ENCODE measurements at places on chromosomes 2 and 18.

- peaks cover 11% of the 10 kb centered on the region for H3K4me1 ChIP-seq
- no peaks in the 10 kb centered on the region for H3K36me3 ChIP-seq
- DNase-seq, result peak; percentile 84
- no peak overlapping the region for H3K4me3 ChIP-seq
- no peak overlapping the region for H3K27ac ChIP-seq
These were observed 39.4 kb upstream of the PKDCC start for GRCh38 chr2:42008241-42008921.

DNA sequence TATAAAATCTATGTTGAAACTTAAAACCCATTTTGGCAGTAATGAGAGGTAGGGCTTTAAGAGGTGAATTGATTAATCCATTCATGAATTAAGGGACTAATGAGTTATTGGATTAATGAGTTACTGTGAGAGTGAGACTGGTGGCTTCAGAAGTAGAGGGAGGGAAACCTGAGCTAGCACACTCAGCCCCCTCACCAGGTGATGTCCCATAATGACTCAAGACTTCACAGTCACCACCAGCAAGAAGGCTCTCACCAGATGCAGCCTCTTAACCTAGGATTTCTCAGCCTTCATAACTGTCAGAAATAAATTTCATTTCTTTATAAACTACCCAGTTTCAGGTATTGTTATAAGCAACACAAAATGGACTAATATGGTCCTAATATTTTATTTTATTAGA lies 621.7 kb upstream of the ACVR2A start:
- H3K4me3 ChIP-seq, result no peak overlapping the region
- H3K27ac ChIP-seq, result no peak overlapping the region
- no peaks in the 10 kb centered on the region for H3K4me1 ChIP-seq
- no peaks in the 10 kb centered on the region for H3K27me3 ChIP-seq
- H3K36me3 ChIP-seq, result no peaks in the 10 kb centered on the region

GRCh38 chr2:28604284-28604843 lies 108.5 kb downstream of the PLB1 start:
- H3K27me3 ChIP-seq, result no peaks in the 10 kb centered on the region
- H3K4me3 ChIP-seq, result no peak overlapping the region
- H3K36me3 ChIP-seq, result no peaks in the 10 kb centered on the region
- peaks cover 28% of the 10 kb centered on the region for H3K4me1 ChIP-seq
- peak overlapping the region; percentile 65 for H3K27ac ChIP-seq

- peaks cover 14% of the 10 kb centered on the region for H3K27me3 ChIP-seq
- no peak overlapping the region for H3K27ac ChIP-seq
- no peak overlapping the region for H3K4me3 ChIP-seq
- H3K36me3 ChIP-seq, result no peaks in the 10 kb centered on the region
These were observed 115.3 kb upstream of the SLC35G4 start for GRCh38 chr18:11494107-11494506.
